ENCODE measurements at places on chromosomes 2 and 18.

DNA sequence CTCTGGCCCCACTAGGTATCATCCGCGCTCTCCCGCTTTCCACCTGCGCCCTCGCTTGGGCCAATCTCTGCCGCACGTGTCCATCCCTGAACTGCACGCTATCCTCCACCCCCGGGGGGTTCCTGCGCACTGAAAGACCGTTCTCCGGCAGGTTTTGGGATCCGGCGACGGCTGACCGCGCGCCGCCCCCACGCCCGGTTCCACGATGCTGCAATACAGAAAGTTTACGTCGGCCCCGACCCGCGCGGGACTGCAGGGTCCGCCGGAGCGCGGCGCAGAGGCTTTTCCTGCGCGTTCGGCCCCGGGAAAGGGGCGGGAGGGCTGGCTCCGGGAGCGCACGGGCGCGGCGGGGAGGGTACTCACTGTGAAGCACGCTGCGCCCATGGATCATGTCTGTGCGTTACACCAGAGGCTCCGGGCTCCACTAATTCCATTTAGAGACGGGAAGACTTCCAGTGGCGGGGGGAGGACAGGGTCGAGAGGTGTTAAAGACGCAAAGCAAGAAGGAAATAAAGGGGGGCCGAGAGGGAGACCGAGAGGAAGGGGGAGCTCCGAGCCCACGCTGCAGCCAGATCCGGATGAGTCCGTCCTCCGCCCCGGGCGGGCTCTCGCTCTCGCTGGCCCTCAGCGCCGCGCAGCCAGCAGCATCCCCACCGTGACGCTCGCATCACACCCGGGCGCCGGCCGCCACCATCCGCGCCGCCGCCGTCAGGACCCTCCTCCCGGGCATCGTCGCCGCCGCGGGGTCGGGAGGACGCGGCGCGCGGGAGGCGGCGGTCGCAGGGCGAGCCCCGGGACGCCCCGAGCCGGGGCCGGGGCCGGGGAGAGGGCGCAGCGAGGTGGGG is 664 bp downstream of the NETO1 start:
- DNase-seq: no peak

GRCh38 chr2:167336213-167336612 is 447.9 kb downstream of the XIRP2 start:
- DNase-seq: no peak

DNA sequence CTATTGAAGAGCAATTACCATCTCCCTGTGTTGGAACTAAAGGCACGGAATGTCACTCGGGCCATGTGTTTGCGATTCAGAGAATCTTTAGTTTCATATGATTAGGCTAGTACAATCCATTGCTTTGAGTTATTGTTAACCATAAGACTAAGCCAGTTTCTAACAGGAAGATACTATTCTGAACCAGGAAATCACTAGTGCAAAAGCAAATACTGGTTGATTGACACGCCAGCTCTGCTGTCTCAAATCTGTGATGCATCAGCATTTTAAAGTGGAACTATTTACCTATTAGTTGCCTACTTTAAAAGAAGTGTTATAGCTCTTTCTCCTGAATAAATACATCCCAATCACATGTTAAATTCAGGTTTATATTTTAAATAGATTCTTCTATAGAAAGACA is 61.9 kb downstream of the AFTPH start:
- no peak for DNase-seq

DNA sequence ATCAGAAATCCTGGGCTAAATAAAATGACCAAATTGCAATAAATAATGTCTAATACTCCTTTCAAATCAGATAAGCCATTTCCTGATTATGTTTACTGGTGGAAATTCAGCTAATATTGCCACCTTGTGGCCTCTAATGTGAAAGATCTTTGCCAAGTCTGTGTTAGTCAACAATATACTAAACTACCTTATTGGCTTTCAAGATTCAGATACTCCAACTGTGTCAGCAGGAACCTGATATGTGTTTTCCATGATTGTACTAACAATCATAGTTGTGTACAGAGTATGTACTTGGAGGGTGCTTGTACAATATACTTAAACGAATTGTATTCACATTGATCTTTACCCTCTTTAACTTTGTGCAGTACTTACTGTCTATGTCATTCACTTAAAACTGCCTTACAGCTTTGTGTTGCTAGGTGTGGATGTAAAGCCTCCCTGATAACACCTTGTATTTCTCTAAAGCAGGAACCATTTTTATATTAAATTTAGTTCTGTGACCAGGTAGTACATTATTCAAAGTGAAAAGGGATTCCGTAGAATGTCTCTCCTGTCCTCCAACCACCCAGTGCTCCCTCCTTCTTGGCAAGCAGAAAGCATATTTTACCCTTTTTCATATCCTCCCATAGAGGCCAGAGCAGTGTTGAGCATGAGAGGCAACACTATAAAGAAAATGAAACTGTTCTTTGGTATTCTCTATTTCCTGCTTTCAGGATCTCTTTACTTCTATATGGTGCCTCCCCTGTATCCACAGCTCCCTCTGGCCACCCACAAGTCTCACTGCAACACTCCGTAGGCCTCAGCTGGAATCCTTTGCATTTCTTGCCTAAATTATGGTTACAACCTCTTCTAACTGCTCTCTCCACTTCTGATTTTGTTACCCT is 75.2 kb upstream of the C2orf15 start:
- DNase-seq: peak; percentile 65

DNA sequence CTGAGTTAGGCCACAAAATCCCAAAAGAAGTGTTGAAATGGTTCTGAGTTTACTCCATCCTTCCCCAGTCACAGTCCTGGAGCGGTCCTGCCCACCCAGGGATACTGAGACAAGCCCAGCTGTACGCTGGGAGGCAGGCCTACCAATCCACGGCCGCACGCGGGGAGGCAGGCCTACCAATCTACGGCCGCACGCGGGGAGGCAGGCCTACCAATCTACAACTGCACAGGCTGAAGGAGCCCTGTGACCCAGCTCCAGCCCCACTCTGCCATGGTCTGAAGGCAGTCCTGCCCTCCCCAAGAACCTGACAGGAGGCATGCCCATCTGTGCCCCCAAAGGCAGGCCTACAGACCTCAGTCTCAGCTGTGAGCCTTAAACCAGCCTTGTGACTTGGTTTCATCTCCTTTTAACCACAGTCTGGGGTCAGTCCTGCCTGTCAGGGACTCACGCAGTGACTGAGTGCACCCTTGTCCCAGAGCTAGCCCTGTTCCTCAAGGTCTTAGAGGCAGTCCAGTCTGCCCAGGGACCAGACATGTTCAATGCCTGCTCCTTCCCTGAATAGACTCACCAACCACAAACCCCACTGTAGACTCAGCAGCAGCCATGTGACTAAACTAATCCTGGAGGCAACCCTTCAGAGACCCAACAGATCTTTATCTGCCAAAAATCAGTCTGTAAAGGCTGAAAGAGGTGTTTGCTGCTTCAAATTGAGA is 36.8 kb downstream of the GPC1 start:
- DNase-seq: no peak

GRCh38 chr2:120926463-120927264 is 191.0 kb downstream of the GLI2 start:
- no peak for DNase-seq

DNA sequence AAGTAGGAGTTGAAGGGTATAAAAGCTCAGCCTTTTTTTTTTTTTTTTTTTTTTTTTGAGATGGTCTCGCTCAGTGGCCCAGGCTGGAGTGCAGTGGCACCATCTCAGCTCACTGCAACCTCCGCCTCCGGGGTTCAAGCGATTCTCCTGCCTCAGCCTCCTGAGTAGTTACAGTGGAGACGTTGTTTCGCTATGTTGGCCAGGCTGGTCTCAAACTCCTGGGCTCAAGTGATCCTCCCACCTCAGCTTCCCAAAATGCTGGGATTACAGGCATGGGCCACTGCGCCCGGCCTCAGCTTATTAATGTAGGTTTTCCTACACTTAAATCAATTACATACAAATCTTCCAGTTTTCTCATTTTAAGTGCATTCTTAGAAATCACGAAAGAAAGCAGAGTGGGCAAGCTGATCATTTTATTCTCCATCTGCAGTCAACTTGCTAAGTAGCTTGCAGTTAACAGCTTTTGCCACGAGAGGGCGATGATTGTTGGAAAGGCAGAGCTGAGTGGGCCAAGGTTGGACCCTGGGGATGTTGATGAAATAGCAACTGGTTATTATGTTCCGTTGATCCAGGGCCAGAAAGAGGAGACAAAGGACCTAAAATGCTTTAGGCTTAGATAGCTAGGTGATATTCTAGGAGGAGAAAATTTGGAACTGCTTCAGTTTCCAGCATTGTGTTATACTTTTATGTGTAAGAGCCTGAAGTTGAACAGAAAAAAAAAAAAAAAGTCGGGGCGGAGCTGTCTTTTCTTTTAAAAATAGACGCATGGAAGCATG is 234.4 kb upstream of the EPAS1 start:
- peak; percentile 86 for DNase-seq

GRCh38 chr18:5620289-5620688 is 76.5 kb upstream of the EPB41L3 start:
- DNase-seq: no peak

- no peak for DNase-seq
These were observed 2.3 kb upstream of the GCC2 start for GRCh38 chr2:108446703-108447102.

DNA sequence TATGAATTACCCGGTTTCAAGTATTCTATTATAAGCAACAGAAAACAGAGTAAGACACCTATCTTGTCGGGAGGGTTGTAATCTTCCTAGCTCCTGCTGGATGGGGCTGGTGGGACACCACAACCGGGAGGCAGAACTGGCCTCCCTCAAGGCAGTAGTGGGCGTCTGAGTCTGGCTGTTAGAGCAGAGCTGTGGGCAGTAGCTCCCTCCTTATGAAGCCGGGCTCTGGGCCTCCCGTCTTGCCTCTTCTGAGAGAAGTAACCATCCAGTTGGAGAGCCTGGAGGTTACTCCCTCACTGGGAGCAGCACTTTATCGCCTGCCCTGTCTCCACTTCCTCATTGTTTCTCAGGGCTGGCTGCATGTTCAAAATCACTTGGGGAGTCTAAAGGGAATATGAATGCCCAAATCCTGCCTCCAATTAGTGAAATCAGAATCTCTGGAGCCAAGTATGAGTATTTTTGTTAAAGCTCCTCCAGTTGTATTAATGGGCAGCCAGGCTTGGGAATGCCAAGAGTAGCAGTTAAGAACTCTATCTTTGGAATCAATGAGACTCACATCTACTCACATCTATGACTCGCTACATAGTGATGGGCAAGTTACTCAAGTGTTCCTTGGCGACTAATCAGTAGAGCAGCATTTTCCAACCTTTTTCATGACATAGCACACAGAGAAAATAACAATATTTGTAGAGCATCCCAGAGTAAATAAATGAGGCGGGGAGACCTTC is 27.3 kb upstream of the NRP2 start:
- DNase-seq: no peak

DNA sequence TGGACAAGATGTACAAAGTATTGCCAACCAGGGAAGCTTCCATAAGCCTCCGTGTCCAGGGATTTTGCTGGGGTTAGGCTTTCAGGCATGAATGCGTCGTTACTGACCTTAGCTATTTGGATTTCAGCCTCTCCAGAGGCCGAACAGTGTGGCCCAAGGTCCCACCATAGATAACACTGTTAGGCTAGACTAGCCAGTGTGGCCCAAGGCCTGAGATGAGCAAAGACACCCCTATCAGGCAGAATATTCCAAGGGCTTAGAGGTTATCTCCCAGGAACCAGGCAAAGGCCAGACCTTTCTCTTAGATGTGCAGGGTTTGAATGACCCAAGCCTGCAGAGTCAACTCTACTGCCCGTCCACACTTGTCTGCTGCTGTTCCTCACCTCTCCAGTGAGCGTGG is 131.7 kb upstream of the NDUFV2 start:
- DNase-seq: no peak

DNA sequence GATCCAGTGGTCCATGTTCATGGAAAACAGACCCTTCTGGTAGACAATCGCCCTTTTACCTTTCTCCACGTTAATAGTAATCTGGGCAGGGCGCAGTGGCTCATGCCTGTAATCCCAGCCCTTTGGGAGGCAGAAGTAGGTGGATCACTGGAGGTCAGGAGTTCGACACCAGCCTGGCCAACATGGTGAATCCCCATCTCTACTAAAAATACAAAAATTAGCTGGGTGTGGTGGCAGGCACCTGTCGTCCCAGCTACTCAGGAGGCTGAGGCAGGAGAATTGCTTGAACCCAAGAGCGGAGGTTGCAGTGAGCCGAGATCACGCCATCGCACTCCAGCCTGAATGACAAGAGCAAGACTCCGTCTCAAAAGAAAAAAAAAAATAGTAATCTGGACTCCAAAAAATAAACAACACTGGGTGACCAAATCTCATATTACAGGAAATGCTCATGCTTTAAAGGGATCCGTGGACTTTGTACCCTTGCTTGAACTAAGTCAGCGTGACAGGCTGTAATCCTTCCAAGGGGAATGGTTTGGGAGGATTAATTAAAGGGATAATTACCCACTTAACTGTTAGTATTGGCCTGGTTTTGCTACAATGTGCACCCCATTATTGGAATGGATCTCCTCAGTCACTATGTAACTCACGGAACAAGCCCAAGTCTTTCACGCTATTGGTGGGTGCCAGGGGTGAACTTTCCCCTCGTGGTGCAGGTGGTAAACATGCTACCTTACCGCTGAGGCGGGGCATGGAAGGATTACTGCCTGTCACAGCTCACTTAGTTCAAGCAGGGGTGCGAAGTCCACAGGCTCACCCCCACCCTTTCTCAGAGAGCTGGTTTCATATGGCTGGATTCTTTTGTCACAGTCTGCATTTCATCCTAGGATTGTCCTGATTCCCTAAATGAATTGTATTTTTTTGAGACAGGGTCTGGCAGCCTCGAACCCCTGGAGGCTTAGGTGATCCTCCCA is 36.7 kb downstream of the PROC start:
- no peak for DNase-seq

DNA sequence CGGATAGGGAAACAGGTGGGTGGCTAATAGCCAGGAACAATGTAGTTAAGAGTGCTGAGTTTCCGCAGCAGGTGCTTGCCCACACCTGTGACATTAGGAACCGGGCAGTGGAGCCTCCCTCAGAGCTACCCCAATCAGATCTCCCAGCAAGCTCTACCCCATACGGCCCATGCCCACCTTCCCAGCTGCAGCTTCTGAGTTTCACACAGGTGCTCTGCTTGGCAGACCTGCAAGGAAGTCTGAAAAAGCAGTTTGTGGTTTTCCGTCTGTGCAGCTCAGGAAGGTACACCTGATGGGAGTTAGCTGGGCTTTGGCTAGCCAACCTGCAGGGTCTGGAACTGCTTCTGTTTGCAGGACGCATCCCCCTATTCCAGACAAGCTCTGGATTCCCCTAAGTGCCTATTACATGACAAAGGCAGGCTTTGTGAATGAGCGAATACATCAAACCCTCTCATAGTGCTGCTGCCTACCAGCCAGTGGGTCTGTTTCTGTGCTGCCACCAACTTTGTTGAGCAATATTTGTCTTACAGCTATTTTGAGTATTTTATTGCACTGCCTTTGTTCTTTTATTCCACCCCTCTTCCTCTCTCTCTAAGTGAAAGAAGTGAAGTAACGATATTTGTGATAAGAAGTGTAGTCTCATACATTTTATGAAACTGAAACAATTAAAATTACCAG is 24.7 kb upstream of the CEP68 start:
- peak; percentile 18 for DNase-seq
